ENCODE measurements at places on chromosomes 2 and 18.

DNA sequence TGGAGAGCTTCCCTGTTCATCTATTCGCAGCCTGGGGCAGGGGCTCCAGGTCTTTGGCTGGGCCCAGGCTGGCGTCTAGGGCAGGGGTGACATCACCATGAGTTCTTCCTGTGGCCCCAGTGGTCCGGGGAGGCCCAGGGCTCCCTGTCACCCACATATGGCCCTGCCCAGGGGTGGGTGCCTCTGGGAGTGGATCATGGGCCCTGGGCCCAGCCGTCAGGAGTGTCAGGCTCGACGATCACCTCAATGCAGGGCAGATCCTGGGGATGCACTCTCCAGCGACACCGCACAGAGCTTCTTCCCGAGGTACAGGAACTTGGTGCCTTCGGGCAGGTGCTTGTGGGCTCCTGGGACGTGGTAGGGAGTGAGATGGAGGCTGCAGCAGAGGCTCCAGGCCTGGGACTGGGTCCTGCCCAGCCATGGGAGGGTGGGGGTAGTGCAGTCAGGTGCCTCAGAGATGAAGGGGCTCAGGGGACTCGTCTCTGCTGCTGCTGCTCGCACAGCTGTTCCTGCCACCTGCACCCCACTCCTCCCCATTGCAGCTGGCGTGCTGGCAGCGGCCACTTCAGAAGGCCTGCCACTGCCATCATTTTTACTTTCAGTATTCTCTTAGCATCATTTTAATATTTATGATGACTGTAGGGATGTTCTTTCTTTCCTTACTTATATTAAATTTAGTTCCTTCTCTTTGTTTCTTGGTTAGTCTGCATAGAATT lies 196.0 kb upstream of the VRK2 start:
- no peak for DNase-seq

- DNase-seq = no peak
Measured at GRCh38 chr18:6961331-6961730, 156.3 kb downstream of the LAMA1 start.

DNA sequence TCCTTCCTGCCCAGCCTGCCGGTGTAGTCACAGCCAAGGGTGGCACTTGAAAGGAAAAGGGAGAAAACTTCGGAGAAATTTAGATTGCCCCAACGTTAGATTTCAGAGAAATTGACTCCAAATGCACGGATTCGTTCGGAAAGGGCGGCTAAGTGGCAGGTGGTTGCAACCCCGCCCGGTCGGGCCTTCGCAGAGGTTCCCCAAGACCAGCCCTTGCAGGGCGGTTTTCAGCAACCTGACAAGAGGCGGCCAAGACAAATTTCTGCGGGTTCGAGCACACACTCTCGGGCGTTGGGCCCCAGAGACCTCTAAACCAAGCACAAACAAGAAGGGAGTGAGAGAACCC lies 4.8 kb downstream of the ONECUT2 start:
- DNase-seq = no peak

- peak; percentile 39 for DNase-seq
Measured at GRCh38 chr2:27249891-27250651, 12.8 kb downstream of the SLC30A3 start.

DNA sequence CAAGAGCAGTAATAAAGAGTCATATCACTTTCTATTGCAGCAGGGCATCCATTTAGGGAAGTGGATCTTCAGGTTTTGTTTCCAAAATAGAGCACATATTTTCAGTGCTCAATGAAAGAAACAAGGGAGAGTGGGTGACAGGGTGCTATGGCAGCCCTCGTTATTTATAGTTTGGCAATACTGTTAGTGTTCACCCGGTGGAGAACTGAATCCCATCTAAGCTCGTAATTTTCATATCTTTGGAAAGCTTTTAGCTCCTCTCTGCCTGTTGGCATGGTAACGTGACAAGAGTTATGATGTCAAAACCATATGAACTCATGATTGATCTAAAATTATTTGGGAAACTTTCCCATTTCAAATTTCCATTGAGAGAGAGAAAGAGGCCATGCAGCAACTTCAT lies 331.9 kb downstream of the LRRTM1 start:
- no peak for DNase-seq

DNA sequence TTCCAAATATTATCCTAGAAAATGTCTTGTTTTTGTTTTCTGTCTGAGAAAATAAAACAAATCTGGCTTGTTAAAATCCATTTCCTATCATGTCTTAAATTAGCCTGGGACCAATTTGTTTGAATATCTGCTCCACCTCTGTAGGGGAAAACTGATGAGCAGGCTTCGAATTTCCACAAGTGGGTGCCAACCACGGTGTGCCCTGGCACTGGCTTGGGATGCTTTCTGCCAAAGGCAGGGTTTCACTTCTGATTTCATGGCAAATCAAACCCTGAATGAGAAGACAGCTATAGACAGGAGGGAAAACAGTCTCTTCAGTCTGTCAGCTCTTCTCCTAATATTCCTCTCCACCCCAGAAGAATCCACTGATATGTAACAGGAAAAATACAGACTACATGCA lies 33.7 kb upstream of the STAT4 start:
- no peak for DNase-seq

GRCh38 chr2:205628422-205628821 lies 53.9 kb upstream of the NRP2 start:
- no peak for DNase-seq

DNA sequence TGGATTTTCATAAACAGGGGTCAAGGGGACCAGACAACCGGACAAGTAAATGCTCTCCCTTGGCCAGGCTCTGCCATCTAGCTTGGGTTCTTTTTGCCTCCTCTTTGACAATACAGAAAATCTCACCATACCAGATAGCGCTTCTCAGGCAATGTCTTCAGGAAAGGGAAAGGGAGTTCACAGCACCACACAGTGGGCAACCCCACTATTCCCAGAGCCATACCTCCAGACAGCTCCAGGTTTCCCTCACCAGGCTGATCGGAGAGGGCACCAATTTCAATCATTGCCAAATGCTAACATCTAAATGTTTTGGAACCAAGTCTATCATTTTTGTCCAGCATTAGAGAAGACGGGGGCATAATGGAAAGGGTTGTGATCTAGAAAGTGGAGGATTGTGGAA lies 28.1 kb downstream of the CCDC68 start:
- DNase-seq = no peak

- peak; percentile 47 for DNase-seq
Measured at GRCh38 chr18:43571078-43571689, 293.9 kb upstream of the SYT4 start.

GRCh38 chr2:45342-46130 lies 769 bp downstream of the FAM110C start:
- DNase-seq = no peak

GRCh38 chr18:10457767-10458166 lies 3.3 kb downstream of the APCDD1 start:
- DNase-seq = no peak

GRCh38 chr2:238462782-238463396 lies 36.2 kb downstream of the ASB1 start:
- peak; percentile 70 for DNase-seq

DNA sequence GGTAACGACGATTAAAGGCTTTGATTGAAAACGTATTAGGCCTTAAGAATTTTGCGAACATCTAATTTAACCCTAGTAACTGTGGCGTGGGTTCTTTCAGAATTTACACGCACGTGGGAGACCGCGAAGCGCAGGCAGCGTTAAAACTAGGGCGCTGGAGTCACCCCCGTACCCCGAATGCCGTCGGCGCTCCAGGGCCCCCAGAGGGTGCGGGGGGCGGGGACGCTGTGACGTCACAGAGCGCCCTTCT lies 673 bp upstream of the SMCHD1 start:
- DNase-seq = no peak

DNA sequence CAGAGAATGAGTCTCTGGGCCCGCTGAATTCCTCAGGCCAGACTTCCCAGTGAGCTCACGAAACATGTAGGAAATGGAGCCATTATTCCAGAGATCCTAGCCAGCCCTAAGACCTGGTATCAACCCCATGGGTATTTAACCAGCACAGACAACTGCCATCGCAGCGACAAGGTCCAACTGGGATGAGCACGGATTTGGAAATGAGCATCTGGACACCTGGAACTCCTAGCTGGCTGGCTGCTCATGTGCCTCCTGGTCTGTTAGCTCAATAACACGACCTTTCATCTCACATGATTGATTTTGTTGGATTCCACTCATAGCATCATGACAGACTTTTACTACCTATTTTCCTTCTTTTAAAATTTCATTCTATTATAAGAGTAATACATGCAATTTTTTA lies 51.0 kb downstream of the POU3F3 start:
- DNase-seq = no peak

- peak; percentile 34 for DNase-seq
Measured at GRCh38 chr18:36780748-36781147, 48.1 kb downstream of the TPGS2 start.

DNA sequence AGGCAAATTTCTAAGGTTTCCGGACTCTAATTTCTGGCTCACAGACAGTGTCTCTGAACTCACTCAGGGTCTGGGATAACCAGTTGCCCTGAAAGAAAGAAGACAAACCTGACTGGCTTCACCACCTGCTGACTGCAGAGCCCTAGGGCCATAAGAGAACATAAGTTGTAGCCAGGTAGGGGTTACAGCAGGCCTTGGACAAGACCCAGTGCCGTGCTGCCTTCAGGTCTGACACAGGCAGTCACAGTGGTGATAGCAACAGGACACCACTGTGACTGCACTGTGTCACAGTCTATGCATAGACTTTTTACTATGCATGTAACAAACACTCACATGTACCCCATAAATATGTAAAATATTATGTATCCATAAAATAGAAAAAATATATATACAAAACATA lies 508.5 kb downstream of the PID1 start:
- no peak for DNase-seq

GRCh38 chr18:5389356-5389755 lies 93.8 kb upstream of the ZBTB14 start:
- DNase-seq = no peak

GRCh38 chr2:19651466-19651865 lies 250.3 kb downstream of the TTC32 start:
- DNase-seq = peak; percentile 57

GRCh38 chr2:198188982-198189381 lies 384.6 kb downstream of the PLCL1 start:
- no peak for DNase-seq

- no peak for DNase-seq
Measured at GRCh38 chr2:197388866-197389587, 45.8 kb downstream of the SF3B1 start.

DNA sequence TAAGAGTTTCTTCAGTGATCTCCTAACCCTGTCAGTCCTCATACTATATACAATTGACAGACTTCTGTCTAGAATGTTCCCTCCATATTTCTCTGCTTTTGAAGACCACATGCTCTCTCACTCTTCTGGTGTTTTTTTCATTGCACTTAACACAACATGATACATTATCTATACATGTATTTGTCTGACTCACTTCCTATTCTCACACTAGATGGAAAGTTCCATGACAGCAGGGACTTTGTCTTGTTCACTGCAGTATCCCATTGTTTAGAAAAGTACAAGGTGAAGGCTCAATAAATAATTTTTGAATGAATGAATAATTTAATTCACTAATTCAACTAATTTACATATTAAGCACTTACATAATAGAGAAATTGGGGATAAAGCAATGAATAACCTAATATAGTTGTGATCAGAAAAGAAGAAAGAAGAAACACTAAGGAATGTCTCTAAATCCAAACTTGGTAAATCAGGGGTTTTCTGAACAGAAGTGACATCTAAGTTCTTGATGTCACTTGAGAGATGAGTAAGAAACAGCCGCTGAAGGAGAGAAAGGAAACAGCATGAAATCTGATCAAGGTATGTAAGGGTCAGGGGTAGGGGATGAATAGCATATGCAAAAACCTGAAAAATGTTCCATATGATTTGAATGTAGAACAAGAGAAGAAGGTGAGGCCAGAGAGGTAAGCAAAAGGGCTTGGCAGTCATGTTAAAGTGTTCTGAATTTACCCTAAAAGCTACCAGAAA lies 42.4 kb downstream of the MBD2 start:
- peak; percentile 30 for DNase-seq

DNA sequence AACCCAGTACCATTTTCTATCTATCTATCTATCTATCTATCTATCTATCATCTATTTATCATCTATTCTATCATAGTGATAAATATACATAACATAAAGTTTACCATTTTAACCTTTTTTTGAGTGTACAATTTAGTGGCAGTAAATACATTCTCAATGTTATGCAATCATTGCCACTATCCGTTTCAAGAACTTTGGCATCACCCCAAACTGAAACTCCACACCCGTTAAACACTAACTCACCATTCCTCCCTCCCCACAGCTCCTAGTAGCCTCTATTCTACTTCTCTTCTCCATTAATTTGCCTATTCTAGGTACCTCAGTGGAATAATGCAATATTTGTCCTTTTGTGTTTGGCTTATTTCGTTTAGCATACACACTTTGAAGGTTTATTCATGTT lies 82.5 kb upstream of the KCNE4 start:
- DNase-seq = peak; percentile 72

DNA sequence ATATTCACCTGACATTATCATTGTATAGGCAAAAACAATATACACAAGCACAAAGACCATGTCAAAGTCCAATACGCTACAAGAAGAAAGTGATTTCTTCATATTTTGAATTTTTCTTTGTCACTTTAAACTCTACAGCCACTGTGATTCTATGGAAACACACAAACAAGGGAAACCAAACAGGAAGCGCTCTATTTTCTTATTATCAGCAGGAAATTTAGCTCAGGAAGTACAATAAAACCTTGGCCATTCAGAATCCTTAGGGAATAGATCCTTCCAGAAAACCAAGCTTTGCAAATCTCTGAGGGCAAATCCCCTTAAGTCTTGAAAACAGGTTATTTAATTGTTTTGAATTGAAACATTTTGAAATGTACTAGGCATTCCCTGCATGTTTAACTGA lies 336.2 kb downstream of the EPHA4 start:
- DNase-seq = no peak

DNA sequence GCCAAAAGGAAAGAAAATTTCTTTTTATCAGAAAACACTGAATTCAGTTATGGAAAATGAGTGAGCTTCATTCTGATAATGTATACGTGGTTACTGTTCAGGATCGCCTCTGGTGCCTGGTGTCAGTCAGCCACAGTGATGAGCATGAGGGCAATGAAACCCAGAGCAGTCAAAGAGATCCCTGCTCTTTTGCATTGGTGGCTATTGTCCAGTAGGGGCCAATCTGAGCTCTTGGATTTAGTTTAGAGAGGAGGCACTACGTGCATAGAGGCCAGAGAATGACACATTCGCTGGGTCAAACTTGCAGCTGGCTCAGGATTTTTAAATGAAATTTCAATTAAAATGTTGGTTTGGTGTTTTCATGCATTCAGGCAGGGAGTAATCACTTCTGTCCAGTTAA lies 522.9 kb downstream of the TMEM182 start:
- no peak for DNase-seq

DNA sequence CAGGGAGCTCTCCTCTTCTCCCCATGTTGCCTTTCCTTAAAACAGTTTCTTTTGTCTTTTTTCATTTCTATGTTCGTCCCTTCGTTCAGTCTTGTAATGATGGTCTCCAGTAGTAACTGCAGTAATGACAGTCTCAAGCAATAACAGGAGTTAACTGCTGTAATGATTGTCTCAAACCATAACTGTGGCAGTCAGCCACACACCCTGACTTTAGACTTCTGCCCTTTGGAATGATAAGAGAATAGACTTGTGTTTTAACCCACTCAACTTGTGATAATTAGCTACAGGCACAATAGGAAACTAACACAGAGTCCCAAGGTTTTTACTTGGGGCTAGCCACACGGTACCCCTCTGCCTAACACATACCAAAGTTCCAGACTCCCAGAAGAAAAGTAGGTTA lies 12.1 kb downstream of the TMEM131 start:
- no peak for DNase-seq
